ENCODE measurements at places on chromosomes 1 and 21.
A peak's percentile ranks its signal among the peaks of the same experiment; 100 is the strongest.

DNA sequence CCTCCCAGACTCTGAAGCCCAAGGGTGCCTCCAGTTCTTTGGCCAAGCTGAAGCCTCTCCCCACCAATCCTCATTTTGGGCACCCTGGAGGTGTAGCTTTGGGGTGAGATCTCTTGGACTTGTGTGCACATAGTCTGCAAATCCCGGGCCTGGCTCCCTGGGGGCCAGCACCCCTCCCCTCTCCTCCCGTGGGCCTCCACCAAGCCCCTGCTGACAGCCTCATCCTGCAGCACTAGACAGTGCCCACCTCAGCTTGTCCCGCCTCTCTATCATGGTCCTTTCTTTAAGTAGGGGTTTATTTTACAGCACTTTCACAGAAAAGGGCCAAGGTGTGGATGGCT lies 3.2 kb downstream of the GJC2 start:
- no peak for DNase-seq

- DNase-seq, result no peak
Measured at GRCh38 chr1:67596674-67597073, 88.3 kb upstream of the GADD45A start.

DNA sequence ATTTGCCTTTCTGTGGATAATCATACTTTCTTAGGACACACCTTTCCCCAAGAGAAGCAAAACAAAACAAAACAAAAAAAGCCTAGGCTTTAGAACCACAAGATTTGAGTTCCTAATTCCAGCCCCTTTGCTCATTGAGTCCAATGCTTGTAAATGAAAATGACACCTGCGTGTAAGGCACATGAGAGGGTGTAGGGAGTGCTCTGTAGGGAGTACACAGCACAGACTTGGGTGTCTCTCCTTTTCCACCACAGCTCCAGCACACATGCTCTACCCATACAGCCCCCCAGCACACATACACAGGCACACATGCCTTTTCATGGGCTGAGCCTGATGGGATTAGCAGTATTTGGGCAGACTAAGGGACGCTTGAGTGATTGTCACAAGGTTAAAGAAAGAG lies 9.2 kb upstream of the NGF start:
- no peak for DNase-seq

DNA sequence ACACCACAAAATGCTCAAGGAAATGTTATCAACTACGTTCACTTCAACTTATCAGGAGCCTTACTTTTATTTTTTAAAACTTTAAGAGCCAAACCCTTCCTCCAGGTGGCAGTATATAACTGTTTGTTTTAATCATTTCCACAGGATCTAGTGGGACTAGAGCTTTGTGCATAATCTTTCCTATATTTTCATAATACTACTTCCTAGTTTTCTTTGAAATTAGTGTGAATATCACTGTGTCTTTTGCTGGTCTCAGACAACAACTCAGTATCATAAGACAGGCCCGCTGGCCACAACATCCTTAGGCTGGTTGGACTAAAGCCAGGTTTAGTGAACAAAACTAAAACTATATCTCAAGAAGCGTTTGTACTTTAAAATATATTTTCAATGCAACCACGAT lies 145.5 kb downstream of the TIAM1 start:
- DNase-seq, result no peak

DNA sequence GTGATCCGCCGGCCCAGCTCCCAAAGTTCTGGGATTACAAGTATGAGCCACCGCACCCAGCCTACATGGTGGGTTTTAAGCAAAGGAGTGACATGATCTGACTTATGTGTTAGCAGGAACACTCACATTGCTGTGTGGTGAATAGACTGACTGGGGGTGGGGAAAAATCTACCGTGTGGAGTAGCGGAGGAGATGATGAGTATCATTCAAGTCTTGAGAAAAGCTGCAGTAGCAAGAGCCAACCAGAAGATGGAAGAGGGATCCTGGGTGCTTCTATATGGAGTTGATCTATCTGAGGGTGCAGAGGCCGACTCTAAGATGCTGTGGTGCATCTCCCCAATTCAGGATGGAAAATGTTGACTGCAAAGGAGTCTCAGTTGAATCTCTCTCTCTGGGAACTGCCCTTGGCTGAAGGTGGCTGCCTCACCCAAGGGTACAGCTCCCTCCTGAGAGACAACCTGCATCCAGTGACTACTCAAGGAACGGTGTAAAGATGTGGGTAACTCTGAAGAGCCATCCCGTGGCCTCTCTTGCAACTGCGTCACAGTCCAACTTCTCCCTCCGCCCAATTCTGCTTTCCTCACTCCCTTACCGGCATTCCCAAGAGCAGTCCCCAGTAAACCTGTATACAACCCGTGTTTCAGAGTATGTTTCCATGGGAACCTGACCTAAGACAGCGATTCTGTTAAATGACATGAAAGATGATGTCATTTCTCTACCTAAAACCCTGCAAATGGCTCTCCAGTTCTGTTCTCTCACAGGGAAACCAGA lies 7.4 kb upstream of the B3GALNT2 start:
- DNase-seq, result no peak

- no peak for DNase-seq
Measured at GRCh38 chr1:96253246-96254035, 468.1 kb upstream of the PTBP2 start.

- peak; percentile 29 for DNase-seq
Measured at GRCh38 chr1:225919906-225920305, 4.1 kb downstream of the PYCR2 start.

DNA sequence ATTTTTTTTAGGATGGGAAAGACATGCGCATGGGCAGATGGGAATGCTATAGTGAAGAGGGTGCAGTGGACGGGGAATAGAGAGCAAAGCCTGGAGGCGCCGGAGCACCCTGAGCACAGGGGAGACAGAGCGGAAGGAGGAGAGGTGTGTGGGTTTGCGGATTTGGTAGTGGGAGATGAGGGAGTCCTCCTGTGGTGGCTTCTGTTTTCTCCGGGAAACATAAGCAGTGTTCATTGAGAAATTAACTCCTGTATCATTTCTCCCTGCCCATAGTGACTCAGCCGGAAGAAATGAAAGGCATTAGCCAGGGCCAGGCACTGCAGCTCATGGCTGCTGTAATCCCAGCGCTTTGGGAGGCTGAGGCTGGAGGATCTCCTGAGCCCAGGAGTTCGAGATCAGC lies 4.7 kb upstream of the PTPRF start:
- DNase-seq, result no peak

GRCh38 chr1:54965624-54966340 lies 14.6 kb upstream of the TMEM61 start:
- DNase-seq, result peak; percentile 68

DNA sequence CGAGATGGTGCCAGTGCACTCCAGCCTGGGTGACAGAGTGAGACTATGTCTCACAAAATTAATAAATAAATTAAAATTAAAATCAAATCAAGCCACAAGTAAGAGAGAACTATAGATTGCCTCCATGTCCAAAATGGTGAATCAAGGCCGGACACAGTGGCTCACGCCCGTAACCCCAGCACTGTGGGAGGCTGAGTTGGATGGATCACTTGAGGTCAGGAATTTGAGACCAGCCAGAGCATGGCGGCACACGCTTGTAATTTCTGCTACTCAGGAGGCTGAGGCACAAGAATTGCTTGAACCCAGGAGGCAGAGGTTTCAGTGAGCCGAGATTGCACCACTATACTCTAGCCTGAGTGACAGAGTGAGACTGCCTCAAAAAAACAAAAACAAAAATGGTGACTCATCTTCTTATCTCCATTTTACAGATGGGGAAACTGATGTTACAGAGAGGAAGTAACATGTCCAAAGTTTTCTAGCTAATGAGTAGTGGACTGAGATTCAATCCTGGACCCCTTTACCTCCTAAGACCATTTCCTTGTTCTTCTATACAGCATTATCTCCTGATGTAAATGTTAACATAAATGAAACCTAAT lies 99.0 kb upstream of the HNRNPU start:
- DNase-seq, result no peak

GRCh38 chr1:235532360-235532759 lies 28.1 kb upstream of the B3GALNT2 start:
- no peak for DNase-seq

DNA sequence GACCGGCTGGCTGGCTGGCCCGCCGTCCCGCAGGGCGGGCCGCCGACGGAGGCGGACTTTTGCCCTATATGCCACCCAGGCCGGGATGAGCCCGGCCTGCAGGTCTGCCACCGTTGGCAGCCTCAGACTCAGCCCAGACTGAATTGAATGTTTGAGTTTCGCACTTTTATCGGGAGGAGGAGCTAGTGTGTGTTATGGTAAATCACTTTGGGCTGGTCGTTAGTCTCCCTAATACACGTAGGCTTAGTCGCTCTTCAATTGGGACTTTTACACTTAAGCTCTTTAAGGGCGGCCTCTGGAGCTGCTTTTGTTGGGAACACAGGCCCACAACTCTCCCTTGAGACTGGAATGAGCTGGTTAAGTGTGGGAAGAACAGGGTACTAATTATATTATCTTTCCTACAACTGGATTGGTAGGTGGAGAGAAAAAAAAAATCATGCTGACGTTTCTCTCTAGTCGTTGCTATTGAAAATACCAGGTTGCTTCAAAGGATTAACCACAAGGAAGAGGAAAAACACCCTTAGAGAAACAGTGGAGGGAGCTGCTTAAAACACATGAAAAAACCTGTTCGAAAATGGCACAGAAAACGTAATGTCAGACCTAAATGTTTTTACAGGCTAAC lies 1.4 kb upstream of the IRF2BP2 start:
- no peak for DNase-seq

DNA sequence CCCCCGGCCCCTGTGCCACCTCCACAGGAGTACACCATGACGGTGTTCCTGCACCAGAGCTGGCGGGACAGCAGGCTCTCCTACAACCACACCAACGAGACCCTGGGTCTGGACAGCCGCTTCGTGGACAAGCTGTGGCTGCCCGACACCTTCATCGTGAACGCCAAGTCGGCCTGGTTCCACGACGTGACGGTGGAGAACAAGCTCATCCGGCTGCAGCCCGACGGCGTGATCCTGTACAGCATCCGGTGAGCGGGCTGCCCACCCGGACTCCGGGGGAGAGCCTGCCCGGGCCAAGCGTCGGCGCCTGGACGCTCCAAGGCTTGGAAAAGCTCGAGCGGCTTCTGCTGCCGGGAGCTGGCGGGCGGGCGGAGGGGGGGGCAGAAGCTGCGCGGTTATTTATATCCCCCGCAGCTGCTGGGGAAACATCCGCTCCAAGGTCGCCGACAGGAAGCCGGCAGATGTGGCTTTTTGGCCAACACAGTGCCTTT lies 6.4 kb downstream of the GABRD start:
- no peak for DNase-seq

- DNase-seq, result no peak
Measured at GRCh38 chr1:200895801-200896530, 1.3 kb downstream of the INAVA start.

DNA sequence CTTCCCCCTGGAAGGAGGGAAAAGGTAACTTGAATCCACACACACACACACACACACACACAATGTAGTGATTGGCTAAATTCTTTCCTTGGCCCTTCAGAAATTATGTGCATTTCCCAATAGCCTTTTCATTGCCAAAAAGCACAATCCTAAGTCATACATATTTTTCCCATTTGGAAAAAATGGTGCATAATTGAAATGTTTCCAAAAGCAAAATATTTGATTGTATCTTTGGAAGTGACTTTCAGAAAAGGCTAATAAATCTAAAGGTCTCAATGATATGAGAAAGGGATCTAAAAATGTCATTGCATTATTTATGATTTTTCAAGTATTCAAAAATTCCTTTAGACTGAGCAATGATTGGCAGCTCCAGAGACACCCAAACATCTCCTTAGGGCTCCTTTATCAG lies 43.5 kb upstream of the NEK7 start:
- no peak for DNase-seq

DNA sequence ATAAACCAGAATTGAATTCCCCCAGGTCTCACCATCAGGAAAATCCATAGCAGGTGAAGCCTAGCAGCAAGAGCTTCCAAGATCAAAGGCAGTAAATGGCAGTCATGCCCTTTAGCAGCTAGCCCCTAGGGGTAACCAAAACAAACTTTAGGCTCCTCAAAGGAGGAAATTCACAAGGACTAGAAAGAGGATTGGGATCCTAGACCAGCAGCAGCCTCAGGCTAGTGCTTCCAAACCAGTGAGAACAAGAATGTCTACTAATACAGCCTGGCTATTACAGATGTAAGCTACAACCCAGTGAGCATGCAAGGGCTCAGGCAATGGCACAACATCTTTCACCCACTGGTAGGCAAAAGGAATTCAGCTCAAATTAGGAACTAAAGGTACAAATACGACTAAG lies 11.1 kb upstream of the RIMKLA start:
- DNase-seq, result no peak

- no peak for DNase-seq
Measured at GRCh38 chr1:234606784-234607108, 3.2 kb downstream of the IRF2BP2 start.

DNA sequence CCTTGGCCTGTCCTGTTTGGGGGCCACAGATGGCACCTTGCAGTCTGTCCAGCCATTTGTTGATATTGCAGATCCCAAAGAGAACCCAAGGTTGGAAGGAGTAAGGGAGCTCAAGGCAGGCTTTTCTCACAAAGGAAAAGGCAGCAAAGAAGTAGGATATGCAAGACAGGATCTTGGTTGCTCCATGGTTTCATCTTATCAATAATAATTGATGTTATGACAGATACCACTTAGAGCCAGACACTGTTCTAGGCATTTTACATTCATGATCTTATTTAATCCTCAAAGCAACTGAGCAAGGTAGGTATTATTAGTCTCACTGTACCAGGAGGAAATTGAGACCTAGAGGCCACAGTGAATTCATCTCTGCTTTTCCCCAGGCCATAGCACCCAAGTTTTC lies 28.8 kb downstream of the BATF3 start:
- no peak for DNase-seq

- DNase-seq, result no peak
Measured at GRCh38 chr1:100292711-100293110, 26.7 kb downstream of the RTCA start.

DNA sequence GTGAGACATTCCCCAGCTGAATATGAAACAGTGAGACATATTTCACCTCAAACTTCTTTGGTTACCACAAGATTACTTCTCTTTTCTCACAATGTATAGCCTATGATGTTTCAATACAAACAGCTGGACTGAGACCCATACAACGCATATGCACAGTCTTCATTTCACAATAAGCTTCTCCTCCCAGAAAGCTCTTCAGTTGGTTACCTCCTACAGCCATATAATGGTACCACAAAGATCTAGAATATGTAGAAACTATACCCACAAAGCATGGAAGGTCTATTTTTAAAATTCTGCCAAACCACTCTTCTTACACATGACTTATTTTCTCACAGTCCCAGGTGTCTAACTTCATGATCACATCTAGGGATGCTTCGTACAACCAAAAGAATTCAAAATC lies 70.8 kb downstream of the JAK1 start:
- DNase-seq, result no peak

GRCh38 chr1:234942879-234943506 lies 185.6 kb downstream of the TOMM20 start:
- no peak for DNase-seq

DNA sequence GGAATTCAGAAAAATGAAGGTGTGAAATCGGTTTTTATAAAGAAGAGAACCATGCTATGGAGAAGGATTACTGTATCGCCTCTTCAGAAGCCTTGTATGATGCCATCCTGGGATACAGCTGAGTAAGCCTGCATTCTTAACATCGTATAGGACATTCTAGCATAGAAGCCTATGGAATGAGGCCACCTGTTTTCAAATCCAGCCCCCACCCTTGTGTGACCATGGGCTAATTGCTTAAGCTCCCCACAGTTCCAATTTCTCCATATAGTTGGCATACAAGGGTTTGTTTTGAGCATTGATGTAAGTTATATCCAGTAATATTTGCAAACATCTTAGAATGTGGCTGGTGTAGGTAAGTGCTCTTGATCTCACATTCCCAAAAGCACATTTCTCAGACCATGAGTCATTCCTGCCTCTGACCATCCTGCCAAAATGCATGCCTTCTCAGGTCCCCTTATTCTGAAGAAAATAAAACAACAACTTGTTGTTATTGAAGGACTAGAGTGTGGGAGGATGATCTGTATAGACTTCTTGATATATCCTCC lies 1.5 kb downstream of the OR14A2 start:
- DNase-seq, result no peak
